NCI-H146 (cell line): ENCODE measurements at places on chromosomes 11 and 22.
A peak's percentile ranks its signal among the peaks of the same experiment; 100 is the strongest.

DNA sequence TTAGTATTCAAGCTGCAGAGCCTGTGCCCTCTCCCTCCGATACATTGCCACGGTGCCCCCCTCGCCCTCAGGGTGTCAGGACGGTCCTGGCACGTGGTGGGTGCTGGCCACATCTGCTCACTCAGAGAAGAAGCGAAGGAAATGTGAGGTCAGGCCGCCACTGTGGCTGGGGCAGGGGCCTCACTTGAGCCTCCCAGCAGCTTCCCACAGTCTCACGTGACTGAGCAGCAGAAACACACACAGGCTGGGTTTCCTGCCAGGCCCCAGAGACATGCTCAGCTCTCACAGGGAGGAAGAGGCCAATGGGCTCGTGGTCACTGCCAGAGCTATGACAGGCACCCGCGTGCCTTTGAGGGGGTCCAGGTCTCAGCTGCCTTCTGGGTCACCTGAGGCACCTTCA is 37.9 kb upstream of the PRR5 start:
- no peak for DNase-seq

GRCh38 chr11:28860893-28861292 is 752.7 kb downstream of the METTL15 start:
- DNase-seq = no peak

GRCh38 chr11:60305906-60306619 is 21.0 kb upstream of the MS4A6E start:
- DNase-seq = no peak

DNA sequence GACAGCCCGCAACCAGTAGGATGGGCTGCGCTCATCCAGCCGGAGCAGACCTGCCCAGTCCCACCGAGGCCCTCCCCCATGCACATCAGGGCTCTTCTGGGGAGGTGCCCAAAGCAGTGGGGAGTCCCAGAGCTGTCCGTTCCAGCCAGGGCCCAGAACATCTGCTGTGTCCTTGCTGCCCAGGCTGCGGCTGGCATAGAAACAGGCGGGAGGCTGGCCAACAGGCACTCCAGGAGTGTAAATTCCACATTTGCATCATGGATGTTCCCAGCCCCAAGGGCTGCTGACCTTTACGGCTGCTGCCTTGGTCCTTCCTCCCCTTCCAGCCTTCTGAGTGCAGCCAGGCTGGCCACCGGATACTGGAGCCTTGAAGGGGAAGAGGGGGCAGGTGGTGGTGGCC is 30.0 kb upstream of the SYT7 start:
- DNase-seq = no peak

- no peak for DNase-seq
Observed at GRCh38 chr22:42910221-42910942, 53.3 kb upstream of the ARFGAP3 start.

DNA sequence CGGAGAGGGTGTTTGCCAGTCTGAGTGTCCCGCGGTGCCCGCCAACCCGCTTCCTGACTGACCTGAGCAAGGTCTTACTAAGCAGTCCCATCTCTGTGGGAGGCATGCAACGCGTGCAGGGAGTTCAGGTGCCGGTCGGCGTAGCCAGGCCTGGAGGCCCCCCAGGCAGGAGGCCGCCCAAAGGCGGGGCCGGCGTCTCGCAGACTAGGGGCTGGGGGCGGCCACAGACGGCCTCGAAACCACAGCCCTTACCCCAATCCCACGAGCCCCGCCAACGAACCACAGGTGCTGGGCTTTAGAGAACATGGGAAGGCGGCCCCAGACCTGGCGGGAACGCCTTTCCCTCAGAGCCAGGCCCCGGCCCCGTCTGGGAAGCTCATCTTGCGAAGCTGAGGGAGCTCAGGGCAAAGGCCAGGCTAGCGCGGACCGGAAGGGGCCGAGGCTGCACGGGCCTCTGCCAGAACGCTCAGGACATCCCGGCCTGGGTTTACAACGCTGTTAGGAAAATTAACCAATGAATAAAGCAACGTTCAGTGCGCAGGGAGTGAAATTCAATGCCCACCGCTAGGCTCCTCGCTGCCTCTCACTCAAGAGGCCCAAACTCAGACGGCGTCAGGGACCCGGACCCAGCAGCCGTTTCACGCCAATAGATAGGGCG is 2.1 kb upstream of the MTFP1 start:
- peak; percentile 80 for DNase-seq

DNA sequence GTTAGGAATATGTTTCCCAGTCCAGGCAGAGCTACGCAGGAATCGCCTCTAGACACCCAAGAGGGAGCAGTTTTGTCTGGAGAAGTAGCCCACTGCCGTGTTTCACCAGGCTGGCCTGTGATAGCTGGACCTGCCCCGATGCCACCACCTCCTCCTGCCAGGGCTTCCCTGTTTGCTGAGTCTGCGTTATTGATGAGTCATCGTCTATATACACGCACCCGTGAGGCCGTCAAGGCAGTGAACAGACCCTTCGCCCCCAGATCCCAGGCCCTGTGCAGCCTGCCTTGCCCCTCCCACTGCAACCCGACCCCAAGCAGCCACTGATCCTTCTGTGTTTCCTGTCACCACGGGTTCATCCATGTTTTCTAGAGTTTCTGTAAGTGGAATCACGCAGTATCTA is 141.9 kb downstream of the IGLL1 start:
- no peak for DNase-seq

- peak; percentile 89 for DNase-seq
Observed at GRCh38 chr11:83007909-83008580, 63.7 kb downstream of the RAB30 start.

DNA sequence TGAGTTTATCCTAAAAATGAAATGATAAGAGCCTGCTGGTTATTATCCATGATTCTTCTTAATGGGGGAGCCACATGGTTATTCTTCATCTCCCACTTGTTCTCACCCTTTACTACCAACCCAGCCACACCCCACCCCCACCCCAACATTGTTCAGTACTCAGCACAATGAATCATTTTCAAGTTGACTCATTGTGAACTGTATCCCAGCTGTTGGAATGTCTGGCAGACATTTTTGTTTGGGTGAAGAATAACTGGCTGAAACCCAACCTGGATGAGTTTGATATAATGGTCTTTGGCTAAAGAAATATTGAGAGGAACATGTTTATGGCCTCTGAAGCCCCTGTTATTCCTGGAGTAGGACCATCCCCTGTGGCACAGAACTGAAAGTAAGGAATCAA is 136.2 kb downstream of the ELP4 start:
- DNase-seq = no peak

DNA sequence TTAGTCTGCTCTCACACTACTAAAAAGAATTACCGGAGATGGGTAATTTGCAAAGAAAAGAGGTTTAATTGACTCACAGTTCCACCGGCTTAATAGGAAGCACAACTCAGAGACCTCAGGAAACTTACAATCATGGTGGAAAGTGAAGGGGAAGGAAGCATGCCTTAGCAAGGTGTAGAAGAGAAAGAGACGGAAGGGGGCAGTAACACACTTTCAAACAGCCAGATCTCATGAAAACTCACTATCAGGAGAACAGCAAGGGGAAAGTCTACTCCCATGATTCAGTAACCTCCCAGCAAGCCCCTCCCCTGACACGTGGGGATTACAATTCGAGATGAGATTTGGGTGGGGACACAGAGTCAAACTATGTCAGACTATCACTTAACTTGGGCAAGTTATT is 236.6 kb upstream of the ANO3 start:
- no peak for DNase-seq

DNA sequence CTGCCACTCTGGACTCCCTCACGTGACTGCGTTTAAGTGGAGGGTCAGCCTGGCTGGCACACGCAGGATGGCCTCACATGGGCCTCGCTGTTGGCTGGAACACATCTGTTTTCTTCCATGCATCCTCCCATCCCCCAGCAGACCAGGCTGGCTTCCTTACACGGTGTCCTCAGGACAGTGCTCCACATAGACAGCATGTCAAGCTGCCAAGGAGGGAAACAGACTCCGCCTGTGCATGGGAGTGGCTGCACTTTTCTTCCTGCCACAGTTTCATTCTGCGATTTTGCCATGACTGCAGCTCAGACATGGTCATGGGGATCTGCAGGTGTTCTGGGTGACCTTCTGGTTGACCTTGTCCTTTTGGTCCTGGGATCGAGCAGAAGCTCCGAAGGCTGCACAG is 344.2 kb downstream of the SHANK2 start:
- DNase-seq = no peak

GRCh38 chr11:24060125-24060524 is 436.7 kb upstream of the LUZP2 start:
- no peak for DNase-seq

DNA sequence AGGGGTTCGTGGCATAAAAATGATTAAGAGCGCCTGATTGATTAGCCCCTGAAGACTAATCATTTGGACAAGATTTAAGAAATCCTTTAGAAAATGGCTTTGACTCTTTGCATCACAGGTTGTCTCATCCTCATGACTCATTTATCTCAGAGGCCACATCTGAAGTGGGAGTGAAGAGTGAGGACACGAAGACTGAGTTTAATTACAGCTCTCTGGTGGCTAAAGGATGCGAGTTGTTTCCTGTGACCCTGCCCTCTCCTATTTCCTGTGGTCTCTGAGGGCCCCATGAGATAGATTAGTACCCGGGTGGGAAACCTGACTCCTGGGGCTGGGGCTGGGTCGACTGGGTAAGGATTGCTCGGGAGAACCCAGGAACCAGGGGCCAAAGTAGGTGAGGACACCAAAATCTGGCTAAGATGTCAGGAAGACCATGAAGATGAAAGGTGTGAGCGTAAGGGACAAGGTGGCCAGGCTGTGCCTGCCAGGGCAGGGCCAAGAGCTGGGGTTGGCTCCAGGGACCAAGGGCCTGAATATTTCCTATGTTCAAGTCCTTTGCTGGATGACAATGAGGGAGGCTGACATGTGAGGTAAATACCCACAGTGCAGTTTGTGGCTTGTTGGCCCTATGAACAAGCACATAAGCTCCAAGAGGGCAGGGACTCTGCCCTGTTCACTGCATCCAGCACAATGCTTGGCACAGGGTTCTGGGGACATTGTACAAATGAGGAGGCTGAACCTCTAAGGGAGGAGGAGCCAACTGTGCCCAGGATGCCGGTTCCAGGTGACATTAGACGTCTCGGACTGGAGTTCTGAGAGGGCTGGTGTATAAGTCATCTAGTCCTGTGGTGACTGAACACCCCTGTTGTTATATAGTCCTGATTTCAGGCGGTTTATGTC is 3.6 kb downstream of the OTOG start:
- no peak for DNase-seq
